ENCODE measurements at places on chromosomes 4 and X.

GRCh38 chr4:74062953-74063352 lies 24.5 kb upstream of the CXCL3 start:
- no peak for DNase-seq

GRCh38 chr4:54513204-54513603 lies 144.6 kb upstream of the KIT start:
- DNase-seq = no peak

GRCh38 chr4:147052361-147052760 lies 106.7 kb upstream of the TTC29 start:
- no peak for DNase-seq

DNA sequence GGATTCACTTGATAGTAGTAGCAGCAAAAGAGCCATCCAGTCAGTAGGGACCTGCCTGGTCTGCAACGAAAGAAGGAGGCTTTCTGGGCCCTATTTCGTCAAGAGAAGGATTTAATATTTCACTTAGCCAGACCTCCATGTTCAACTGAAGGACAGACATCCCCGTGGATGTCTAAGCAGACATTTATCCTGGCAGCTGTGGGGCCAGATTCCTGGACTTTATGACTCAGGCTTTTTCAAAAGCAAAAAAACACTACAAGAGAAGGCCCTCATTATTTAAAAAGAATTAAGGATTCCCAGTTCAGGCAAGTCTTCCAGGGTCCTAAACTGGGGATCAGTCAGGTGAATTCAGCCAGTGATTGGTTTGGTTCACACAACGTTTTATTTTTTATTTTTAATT lies 88.5 kb upstream of the TSPAN5 start:
- no peak for DNase-seq

DNA sequence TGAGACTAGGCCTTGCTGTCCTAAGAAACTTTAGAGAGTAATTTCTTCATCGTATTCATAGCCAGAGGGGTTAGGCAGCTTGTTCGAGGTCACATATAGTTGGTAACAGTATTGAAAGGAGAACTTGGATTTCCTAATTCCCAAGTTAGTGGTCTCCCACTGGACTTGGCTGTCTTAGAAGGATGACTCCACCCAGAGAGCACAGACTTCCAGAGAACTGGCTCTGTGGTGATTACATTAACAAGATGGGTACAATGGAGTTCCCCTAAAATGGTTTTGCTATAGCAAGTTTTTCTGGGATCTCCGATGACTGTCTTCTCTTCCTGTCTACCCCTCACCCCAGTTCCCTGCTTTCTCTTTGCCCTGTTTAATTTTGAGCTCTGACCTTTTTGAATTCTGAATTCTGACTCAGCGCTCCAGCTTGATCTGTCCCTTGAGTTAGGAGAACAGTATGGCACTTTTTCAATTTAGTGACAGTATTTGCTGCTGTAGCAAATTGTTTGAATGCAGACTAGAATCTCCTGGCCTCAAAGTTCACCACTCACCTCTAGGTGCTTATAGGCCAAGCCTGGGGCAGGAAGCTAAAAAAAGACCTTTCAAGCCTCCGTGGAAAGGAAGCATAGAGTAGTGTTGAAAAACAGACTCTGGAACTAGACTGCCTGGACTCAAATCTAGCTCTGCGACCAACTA lies 6.9 kb downstream of the MSN start:
- no peak for DNase-seq

GRCh38 chr4:93658443-93658842 lies 170.1 kb upstream of the ATOH1 start:
- DNase-seq = no peak

DNA sequence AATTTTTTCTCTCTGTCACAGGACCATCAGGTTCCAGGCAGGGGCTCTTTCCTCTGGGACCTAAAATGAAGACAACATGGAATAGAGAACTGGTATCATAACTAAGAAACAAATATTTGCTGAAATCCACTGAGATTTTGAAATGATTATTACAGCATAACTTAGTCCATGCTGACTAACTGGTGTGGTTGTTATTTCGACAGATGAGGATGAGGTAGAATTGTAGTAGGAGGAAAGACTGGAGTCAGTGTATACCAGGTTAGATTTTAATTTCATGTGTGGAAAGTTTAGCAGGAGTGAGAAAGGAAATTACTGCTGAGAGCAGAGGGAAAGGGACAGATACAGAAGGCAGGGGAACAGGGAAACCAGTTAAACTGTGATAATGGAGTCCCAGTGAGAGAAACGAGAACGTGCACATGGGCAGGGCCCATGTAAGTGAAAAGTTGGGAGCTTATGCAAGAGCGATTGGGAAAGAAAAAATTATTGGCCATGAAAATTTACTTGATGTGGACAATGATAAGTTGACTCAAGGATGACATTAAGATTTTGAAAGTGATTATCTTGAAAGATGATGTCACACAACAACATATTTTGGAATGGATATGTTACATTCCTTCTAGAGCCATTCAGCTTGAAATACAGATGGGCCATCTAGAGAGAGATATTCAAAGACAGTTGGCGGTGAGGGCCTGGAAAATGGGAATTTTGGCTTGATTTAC lies 98.7 kb upstream of the DDIT4L start:
- DNase-seq = no peak
